Activated CD8-positive, alpha-beta T cell treated with anti-CD3 and anti-CD28 coated beads, Interleukin-2, amount 10 ng/mL, durations not matched to agents 7 days and 5 days (primary cell): ENCODE measurements at places on chromosomes 6 and 20. TPM values are rescaled to one million over a fixed set of nuclear protein-coding genes. Genes with fewer than 3 reads are reported as not detected.
A peak's percentile ranks its signal among the peaks of the same experiment; 100 is the strongest.

- peaks cover 44% of the 10 kb centered on the region for H3K36me3 ChIP-seq
- no peaks in the 10 kb centered on the region for H3K27me3 ChIP-seq
- no peak for DNase-seq
- no peak overlapping the region for H3K4me3 ChIP-seq
- no peaks in the 10 kb centered on the region for H3K4me1 ChIP-seq
Measured at GRCh38 chr6:151044465-151045441, 179.3 kb downstream of the MTHFD1L start.

DNA sequence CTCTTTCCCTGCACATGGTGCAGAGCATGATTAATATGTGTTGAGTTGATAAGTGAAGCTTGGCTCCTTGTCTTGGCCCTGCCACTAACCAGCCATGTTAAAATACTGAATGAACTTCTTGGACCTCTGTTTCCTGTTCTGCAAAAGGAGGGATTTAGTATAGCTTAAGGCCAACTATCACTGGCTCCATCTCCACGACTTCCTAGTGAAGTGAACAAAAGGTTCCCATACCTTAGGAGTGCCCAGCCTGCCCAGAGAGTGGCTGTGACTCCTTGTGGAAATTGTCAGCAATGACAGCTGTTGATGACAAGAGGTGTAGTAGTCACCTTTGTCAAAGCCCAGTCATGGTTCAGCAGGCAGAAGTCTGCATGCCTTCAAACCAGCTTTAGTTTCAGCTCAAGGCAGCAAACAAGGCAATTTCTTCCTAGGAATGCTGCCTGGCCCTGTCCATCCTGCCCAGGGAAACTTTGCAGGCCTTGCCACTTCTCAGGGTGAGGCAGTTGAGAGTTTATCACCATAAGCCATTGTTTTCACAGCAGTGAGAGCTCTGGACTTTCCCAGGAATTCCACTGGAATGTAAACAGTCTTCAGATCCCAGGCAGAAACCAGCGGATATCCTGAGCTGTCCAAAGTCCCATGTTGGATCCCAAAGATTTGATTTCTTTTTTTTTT, 169.7 kb upstream of the TNFAIP3 start:
- H3K4me1 ChIP-seq, result peaks cover 38% of the 10 kb centered on the region
- H3K4me3 ChIP-seq, result no peak overlapping the region
- H3K36me3 ChIP-seq, result no peaks in the 10 kb centered on the region
- no peak overlapping the region for H3K27ac ChIP-seq
- peaks cover 5% of the 10 kb centered on the region for H3K27me3 ChIP-seq
- no peak for DNase-seq

DNA sequence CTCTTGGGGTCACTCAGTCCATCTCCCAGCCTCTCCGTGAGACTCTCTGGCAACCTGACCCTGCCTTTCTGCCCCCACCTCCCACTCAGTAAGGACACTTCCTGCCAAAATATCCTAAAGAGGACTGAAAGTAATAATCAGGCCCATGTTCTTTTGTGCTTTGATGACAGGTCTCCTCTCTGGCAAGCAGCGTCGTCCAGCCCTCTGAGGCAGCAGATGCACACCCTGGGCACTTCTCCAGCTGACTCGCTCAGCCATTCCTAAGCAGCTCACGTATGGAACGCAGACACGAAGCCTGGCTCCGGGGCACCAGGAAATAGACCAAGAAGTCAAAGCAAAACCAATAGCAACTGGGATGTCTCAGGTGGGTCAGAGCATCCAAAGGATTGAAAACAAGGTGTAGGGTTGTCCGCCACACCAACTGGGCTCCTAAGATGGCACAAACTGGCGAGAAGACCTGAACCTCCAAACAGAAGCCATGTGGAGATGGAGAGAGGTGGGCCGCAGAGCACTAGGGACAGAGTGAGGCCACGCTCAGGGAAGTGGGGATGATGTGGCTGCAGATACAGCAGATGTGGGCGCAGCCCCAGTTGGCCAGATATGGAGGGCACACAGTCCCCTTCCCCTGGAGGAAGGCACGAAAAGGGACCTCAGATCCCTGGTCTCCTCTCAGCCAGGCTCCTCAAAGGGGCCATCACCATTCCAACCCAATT, 99.3 kb downstream of the PRND start:
- H3K36me3 ChIP-seq, result peaks cover 46% of the 10 kb centered on the region
- no peaks in the 10 kb centered on the region for H3K27me3 ChIP-seq
- H3K27ac ChIP-seq, result peak overlapping the region; percentile 54
- H3K4me3 ChIP-seq, result peak overlapping the region; percentile 93

- peaks cover 2% of the 10 kb centered on the region for H3K36me3 ChIP-seq
- peaks cover 13% of the 10 kb centered on the region for H3K27me3 ChIP-seq
Measured at GRCh38 chr6:34917626-34918285, 28.7 kb downstream of the ANKS1A start.

- H3K4me1 ChIP-seq, result peaks cover 6% of the 10 kb centered on the region
- H3K27ac ChIP-seq, result no peak overlapping the region
- no peak overlapping the region for H3K4me3 ChIP-seq
- peak; percentile 81 for DNase-seq
Measured at GRCh38 chr20:8305449-8305978, 173.4 kb downstream of the PLCB1 start.

GRCh38 chr6:13769655-13770053, 44.7 kb downstream of the MCUR1 start:
- no peaks in the 10 kb centered on the region for H3K27me3 ChIP-seq
- H3K4me3 ChIP-seq, result no peak overlapping the region
- peaks cover 27% of the 10 kb centered on the region for H3K4me1 ChIP-seq
- DNase-seq, result no peak

- no peaks in the 10 kb centered on the region for H3K36me3 ChIP-seq
- H3K27me3 ChIP-seq, result peaks cover 6% of the 10 kb centered on the region
- no peak overlapping the region for H3K4me3 ChIP-seq
Measured at GRCh38 chr6:159257846-159258245, 88.6 kb downstream of the FNDC1 start.

DNA sequence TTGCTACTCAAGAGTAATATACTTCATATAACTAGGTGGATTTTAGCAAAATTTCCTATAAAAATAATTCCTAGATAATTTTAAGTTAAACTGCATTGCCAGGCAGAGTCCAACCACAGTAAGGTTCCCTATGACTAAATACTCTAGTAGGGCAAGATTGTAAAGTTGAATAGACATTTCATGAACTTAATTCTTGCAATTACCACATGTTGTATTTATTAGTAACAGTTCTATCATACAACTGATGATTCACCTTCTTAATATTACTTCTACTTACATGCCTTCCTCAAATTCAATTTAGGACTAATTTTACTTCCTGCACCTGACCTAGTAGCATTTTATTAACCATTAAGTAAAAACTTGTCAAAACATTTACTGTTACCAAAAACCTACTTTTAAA, 266.7 kb upstream of the THEMIS start:
- H3K36me3 ChIP-seq, result no peaks in the 10 kb centered on the region
- H3K4me1 ChIP-seq, result peaks cover 3% of the 10 kb centered on the region
- H3K27me3 ChIP-seq, result no peaks in the 10 kb centered on the region

DNA sequence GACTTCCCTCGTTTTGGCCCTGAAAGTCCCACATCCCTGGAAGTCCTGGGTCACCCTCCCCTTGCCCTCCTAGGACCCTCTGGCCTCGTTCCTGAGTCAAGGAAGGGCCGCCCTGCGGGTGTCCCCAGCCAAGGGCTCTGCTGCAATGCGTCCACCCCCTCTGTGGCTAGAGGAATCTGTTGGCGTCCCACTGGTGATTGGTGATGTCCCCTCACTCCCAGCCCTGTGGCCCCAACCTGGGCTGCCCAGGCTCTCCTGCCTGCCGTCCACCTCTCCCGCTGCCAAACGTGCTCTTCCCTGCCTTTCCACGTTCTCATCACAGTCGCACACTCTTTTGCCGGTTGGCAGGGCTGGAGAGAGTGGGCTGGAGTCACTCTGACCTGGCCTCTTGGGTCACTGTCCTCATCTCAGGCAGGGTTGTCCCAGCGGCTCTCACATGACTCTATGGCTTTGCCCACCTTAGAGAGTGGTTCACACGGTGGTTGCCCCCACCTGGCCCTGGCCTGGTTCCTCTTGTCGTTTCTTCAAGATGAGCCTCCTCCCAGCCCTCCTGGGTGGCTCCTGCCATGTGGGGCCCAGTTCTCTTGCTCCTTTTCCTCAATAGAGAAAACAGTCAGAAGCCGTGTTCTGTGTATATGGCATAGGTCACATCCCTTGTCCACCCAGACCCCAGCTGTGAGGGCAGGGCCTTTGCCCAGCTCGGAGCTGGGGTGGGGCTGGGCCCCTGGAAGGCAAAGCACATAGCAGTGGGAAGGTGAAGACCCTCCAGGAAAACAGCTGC, 100.9 kb downstream of the TMEM242 start:
- H3K36me3 ChIP-seq, result no peaks in the 10 kb centered on the region
- H3K4me3 ChIP-seq, result peak overlapping the region; percentile 3
- peak overlapping the region; percentile 82 for H3K27ac ChIP-seq
- H3K27me3 ChIP-seq, result peaks cover 3% of the 10 kb centered on the region

GRCh38 chr6:34914358-34914757, 25.3 kb downstream of the ANKS1A start:
- no peaks in the 10 kb centered on the region for H3K36me3 ChIP-seq
- no peak for DNase-seq
- H3K27ac ChIP-seq, result no peak overlapping the region
- no peak overlapping the region for H3K4me3 ChIP-seq
- H3K27me3 ChIP-seq, result peaks cover 32% of the 10 kb centered on the region

DNA sequence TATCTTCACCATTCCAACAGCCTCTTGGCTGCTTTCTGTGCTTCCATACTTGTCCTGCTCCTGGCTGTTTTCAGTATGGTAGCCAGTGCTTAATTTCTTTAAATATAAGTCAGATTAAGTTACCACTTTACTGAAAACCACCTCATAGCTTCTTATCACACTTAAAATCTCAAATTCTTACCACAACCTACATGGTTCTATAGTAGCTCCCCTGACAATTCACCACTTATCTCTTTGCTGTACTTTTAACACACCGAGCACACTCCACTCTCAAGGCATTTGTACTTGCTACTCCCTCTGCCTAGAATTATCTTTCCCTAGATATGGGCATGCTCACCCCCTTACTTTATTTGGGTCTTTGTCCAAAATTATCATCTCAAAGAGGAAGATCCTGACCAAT, 369.0 kb downstream of the TENT5A start:
- H3K27ac ChIP-seq, result no peak overlapping the region
- H3K36me3 ChIP-seq, result no peaks in the 10 kb centered on the region
- no peaks in the 10 kb centered on the region for H3K27me3 ChIP-seq
- H3K4me3 ChIP-seq, result no peak overlapping the region
- DNase-seq, result no peak

GRCh38 chr6:19153270-19153980, 683.7 kb upstream of the ID4 start:
- no peak overlapping the region for H3K27ac ChIP-seq
- H3K27me3 ChIP-seq, result no peaks in the 10 kb centered on the region
- no peak for DNase-seq
- H3K4me3 ChIP-seq, result no peak overlapping the region
- H3K4me1 ChIP-seq, result no peaks in the 10 kb centered on the region
- no peaks in the 10 kb centered on the region for H3K36me3 ChIP-seq

- no peak overlapping the region for H3K4me3 ChIP-seq
- H3K36me3 ChIP-seq, result no peaks in the 10 kb centered on the region
- H3K27me3 ChIP-seq, result peaks cover 6% of the 10 kb centered on the region
- no peak for DNase-seq
Measured at GRCh38 chr6:21522143-21522747, 71.3 kb upstream of the SOX4 start.

DNA sequence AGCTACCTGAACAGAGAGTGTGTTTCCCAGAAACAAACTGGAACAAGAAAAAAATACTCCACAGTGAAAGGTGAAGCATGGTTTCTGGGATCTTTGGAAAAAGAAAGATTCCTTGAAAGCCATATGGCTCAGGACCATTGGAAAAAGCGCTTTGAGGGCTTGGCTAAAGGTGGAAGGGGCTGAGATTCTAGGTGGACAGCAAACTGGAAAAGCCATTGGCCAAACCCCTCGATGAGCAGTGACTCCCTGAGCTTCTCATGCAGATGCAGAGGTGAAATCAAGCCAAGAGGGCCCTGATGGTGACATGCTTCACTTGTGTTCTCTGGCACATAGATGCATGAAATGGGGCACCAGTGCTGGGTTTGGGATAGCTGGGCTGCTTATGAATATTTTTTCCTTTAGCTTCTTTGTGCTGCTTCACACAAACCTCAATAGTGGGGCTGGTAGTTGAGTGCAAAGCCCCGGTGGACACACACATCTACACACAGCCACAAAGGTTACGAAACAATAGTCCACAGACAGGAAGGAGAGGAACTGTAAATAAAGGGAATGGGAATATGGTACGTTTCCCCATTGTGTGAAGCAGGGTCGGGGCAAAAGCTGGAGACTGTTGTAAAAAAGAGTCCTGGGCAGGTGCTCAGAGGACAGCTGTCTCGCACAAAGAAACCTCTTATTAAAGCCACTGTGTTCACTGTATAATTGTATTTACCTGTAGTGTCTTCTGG, 117.8 kb downstream of the FOXA2 start:
- no peaks in the 10 kb centered on the region for H3K4me1 ChIP-seq
- H3K27me3 ChIP-seq, result no peaks in the 10 kb centered on the region
- H3K36me3 ChIP-seq, result no peaks in the 10 kb centered on the region
- no peak overlapping the region for H3K27ac ChIP-seq

- H3K27ac ChIP-seq, result peak overlapping the region; percentile 56
- no peaks in the 10 kb centered on the region for H3K27me3 ChIP-seq
- peaks cover 74% of the 10 kb centered on the region for H3K36me3 ChIP-seq
- peak; percentile 61 for DNase-seq
- peaks cover 68% of the 10 kb centered on the region for H3K4me1 ChIP-seq
Measured at GRCh38 chr6:127855542-127856159, 45.2 kb downstream of the THEMIS start.

GRCh38 chr6:621931-622330, 35.0 kb downstream of the HUS1B start:
- peaks cover 2% of the 10 kb centered on the region for H3K4me1 ChIP-seq
- peaks cover 11% of the 10 kb centered on the region for H3K36me3 ChIP-seq
- no peak for DNase-seq
- H3K27me3 ChIP-seq, result no peaks in the 10 kb centered on the region
- no peak overlapping the region for H3K4me3 ChIP-seq

GRCh38 chr6:136157743-136158142, 92.4 kb downstream of the MTFR2 start:
- H3K36me3 ChIP-seq, result no peaks in the 10 kb centered on the region
- H3K4me1 ChIP-seq, result no peaks in the 10 kb centered on the region
- H3K27ac ChIP-seq, result no peak overlapping the region

- H3K4me1 ChIP-seq, result no peaks in the 10 kb centered on the region
- no peak overlapping the region for H3K27ac ChIP-seq
- H3K4me3 ChIP-seq, result no peak overlapping the region
- no peaks in the 10 kb centered on the region for H3K36me3 ChIP-seq
- DNase-seq, result no peak
- no peaks in the 10 kb centered on the region for H3K27me3 ChIP-seq
Measured at GRCh38 chr6:74609871-74610270, 596.0 kb downstream of the COL12A1 start.

Gene XKR7
- 0.03 TPM for total RNA-seq

Gene KCNQ2
- not detected for total RNA-seq

Gene CRISP3
- not detected for total RNA-seq

Gene TP53INP2
- total RNA-seq, result 2.1 TPM

Gene HRH3
- total RNA-seq, result not detected

Gene CCN6
- total RNA-seq, result not detected

Gene IYD
- total RNA-seq, result not detected

Gene OR2J3
- total RNA-seq, result not detected

Gene FOXA2
- total RNA-seq, result not detected

Gene DEF6
- total RNA-seq, result 195 TPM

Gene HLA-DPA1
- 39.1 TPM for total RNA-seq

Gene FKBP1C
- 2.7 TPM for total RNA-seq
